HS-5 (cell line): ENCODE measurements at places on chromosomes 1 and 21.

DNA sequence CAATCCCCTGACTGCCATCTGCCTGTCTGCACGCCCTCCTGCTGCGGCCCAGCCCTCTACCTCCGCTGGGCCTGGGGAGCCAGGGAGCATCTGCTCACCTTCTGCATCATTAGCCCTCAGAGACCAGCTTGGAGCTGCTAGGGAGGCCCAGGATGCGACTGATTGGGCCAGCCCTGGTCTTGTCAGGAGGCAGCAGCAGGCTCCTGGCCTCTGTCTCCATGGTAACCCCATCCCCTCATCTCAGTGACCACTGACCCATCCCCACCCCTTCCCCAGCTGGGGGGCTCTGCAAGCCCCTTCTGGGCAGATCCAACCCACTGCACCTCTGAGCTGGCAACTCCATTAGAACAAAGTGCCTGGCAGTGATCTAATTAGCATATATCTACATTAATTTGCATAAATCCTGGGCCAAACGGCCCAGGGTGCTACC lies 37.7 kb downstream of the NKAIN1 start:
- no peak for DNase-seq

DNA sequence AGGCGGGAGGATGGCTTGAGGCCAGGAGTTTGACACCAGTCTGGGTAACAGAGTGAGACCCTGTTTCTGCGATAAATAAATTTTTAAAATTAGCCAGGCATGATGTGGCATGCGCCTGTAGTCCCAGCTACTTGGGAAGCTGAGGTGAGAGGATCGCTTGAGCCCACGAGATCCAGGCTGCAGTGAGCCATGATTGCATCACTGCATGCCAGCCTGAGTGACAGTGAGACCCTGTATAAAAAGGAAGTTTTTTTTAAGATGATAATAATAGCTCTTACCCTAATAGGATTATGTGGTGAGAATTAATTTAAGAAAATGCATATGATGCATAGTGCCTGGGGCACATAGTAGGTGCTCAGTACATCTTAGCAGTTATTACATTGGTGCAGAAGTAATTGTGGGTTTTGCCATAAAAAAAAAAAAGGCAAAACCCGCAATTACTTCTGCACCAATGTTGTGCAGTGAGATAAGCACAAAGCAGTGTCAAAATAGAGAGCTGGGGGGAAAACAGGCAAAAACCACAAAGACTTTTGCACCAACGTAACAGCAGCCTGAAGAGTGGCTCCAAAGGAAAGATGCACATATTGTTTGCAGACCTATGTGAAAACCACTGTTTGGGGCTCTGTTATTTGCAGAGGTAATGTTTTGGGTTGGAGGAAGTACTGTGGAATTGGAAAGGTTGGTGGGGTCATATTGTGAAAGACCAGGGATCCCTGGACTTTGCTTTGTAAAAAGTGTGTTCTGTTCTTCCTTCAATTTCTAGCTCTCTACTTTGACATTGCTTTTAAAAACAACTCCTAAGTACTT lies 72.4 kb downstream of the PLXNA2 start:
- no peak for DNase-seq

GRCh38 chr1:228941666-228942065 lies 206.4 kb downstream of the RHOU start:
- DNase-seq = no peak

DNA sequence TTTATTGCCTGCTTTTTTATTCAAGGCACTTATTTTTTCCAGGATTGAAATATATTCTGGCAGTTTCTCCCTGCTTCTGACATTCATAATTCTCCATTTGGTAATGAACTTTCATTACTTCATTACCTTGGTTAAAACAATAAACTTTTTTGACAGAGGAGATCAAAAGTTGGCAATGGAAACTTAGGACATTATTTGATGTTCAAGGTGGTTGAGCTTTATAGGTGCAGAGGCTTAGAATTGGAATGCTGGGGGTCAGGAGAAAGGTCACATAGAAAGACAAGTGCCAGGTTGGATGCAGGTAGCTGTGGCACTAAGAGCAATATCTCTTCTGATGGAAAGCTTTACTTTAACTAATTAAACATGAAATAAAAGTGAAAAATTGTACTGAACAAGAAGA lies 152.4 kb downstream of the SPATA46 start:
- DNase-seq = no peak

- DNase-seq = no peak
Measured at GRCh38 chr21:45870851-45871615, 110.5 kb upstream of the COL6A1 start.

DNA sequence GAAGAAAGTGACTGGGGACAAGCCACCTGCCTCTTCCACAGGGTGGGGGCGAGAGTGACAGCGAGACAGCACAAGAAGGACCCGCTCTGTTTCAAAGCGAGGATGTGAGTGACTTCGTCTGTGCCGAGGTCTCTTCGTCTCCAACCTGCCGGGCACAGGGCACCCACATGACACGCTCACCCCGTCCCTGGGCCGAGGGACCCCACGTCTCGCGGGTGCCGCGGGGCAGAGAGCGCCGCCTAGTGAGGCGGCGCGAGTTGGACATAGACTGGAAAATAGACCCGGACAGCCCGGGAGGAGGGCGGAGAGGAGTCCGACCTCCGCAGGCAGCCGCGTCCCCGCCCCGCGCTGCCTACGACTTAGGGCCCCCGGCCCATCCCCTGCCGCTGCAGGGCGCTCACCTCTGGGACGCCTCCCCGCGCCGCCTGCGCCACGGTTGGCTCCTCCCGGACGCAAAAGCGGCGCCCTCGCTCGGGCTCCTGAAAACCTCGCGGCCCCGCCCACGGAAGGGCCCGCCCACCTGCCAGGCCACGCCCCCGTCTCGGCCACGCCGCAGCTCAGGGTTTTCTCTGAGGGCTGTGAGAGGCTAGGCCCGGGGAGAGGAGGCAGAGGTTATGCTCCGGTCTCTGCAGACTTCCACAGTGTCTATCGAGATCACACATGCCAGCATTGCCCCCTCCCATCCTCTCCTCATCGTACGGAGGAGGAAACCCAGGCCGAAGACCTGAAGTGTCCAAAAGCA lies at the start of gene TLR5:
Gene TLR5, minus strand, starts transcription at position 454 of the 742 bp plus-strand sequence. CDS start 30,217 bp downstream, outside the sequence.
- DNase-seq = no peak
